ENCODE measurements at places on chromosomes 2 and 18.

DNA sequence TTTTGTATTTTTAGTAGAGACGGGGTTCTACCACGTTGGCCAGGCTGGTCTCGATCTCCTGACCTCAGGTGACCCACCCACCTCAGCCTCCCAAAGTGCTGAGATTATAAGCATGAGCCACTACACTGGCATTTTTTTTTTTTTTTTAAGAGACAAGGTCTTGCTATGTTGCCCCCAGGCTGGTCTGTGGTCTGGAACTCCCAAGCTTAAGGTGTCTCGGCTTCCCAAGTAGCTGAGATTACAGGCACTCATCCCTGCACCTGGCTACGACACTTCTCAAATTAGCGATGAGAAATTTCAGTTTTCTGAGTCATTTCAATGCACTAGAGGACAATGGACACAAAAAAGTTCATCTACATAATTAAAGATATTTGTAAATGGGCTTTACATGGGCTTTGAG, 36.6 kb upstream of the TCF7L1 start:
- no peak for DNase-seq

DNA sequence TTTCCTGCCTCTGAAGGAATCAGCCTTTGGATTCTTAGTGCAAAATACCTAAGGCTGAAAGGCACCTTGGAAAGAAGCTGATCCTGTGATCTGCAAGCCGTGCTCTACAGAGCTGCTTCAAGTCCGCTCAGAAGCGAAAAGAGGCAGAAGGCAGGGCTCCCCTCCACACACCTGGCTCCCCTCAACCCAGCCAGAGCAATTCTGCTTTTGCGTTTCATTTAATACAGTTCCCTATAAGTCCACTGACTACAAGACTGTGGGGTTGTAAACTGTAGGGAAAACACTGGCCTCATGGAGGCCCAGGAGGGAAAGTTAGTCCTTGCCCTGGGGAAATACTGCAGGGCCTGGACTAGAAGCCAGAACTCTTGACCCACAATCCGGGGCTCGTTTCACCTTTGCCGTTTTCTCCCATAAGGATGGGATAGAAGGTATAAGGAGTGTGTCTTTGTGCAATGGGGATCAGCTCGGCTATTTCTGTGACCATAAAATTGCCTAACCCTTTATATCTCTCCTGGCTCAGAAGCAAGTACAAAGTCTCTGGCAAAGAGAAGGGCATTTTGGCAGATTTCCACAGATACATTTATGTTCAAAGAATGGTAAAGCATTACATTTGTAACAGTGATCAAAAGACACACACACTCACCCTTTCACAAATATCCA, 95.8 kb upstream of the TEX51 start:
- no peak for DNase-seq

DNA sequence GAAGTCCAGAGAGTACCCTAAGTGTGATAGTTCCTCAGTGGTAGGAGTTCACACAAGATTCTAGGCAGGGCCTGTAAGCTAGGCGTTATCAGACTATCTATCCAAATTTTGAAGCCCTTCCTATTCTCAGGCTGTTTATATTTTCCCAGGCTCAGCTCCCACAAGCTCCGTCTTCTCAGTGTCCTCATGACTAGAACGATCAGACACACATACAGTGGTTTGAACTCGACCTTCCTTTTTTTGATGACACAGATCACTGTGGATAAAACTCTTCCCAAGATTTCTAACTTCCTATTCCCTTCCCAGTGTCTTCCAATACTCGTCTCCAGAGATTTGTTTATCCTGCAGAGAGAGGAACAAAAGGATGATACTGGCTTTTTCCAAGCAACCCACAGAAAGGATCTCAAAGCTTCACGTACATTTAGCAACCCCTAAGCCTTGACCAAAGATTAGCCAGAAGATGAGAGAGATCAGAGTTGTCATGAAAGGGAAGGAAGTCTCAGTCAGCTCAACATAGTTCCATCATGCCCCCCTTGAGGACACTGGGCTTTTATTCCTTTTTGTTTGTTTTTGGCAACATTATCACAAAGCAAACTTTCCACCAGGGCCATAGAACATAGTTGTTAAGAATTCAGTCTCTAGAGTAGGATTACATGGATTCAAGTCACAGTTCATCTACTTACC, 42.3 kb upstream of the DOK6 start:
- no peak for DNase-seq

DNA sequence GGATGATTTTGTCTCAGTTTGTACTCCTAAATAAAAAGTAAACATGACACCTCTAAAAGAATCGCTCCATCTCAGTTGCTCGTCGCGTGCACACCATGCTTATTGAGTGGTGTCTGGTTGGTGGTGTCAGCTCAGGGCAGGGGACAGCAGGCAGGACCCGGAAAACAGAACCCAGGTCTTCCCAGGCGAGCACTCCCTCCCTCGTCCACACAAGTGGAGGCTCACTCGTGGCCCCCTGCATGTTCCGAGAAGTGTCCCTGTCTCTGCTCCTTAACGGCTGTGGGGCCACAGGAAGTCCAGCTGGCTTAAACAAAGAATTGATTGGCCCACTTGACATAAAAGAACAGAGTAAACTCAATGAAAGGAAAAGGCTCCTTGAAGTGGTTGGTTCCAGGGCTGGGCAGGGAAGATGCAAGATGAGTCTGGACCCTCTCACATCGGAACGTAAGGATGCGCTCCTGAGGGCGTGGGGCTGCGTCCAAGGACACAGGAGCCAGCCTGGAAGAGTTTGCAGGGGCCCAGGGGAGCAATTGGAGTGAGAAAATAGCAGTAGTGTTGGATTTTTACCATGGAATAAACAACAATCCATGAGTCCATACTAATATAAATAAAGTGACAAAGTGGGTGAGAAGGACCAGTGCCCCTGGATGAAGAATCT, 13.1 kb upstream of the CNDP1 start:
- no peak for DNase-seq

DNA sequence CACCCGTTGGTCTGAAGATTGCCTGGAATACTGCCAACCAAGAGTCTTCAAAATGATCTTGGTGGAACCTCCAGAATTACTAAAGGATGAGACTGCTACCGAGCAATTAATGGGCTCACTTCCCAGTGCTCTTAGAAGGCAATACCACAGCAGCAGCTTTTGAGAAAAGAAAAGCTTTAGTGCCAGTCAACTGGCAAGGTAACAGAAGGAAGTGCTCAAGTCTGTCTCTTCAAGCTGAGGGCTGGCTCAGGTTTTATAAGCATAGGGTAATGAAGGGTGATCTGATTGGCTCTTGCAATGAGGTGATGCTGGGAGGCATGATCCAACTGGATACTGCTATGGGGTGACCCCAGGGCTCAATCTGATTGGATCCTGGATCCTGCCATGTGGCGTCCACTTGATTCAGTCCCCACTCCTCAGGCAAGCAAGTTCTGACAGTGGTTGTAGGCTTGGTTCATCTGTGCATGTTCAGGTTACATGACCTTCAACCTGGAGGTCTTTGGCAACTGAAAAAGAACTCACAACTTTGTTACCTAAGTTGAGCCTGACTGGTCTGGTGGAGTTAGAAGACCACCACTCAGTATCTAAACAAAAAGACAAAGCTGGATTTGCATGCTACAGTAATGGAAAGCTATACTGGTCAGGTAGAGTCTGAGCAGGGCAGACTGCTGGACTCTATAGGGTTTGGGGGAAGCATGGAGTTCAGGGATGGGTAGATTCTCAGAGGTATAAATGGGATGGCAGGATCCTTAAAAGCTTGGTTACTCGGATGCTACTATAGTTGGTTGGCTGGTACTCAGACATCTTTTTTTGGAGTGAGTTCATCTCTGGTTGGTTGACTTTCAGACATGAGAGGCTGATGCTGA, 14.0 kb upstream of the RIF1 start:
- DNase-seq, result no peak

GRCh38 chr2:180495606-180496005, 484.8 kb upstream of the UBE2E3 start:
- no peak for DNase-seq

- no peak for DNase-seq
Measured at GRCh38 chr18:61474918-61475317, 141.7 kb downstream of the CDH20 start.

DNA sequence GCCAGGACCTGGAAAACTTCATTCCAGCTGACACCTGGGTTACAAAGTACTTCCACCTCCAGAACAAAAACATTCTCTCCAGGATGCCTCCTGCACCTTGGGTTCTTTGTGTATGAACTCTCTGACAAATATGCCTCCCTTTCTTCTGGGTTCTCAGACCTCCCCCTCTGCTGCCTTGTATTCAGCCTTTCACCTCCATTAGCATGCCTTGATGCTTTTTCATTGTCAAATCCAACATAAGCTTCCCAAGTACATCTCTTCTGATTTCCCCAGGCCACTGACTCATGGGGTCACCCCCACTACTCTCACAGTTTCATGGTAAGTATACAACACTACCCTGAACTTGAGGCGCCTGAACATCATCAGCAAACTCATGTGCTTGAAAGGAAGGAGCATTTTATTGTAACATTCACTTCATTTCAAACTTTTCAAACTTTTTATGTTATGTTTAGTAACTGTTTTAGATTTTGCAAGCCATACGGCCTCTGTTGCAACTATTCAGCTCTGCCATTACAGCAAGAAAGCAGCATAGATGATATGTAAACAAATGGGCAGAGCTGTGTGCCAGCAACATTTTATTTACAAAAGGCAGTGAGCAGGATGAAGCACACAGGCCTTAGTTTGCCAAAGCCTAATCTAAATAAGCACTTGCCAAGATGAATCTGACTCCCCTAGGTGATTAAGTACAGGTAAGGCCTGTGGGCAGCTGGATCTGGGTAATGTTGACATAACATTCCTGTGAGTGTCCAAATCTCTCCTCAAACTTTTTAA, 32.5 kb upstream of the MRPS9 start:
- DNase-seq, result no peak

- no peak for DNase-seq
Measured at GRCh38 chr18:56127322-56128099, 510.9 kb downstream of the TXNL1 start.

GRCh38 chr2:10338270-10339188, 35.8 kb downstream of the HPCAL1 start:
- DNase-seq, result no peak

DNA sequence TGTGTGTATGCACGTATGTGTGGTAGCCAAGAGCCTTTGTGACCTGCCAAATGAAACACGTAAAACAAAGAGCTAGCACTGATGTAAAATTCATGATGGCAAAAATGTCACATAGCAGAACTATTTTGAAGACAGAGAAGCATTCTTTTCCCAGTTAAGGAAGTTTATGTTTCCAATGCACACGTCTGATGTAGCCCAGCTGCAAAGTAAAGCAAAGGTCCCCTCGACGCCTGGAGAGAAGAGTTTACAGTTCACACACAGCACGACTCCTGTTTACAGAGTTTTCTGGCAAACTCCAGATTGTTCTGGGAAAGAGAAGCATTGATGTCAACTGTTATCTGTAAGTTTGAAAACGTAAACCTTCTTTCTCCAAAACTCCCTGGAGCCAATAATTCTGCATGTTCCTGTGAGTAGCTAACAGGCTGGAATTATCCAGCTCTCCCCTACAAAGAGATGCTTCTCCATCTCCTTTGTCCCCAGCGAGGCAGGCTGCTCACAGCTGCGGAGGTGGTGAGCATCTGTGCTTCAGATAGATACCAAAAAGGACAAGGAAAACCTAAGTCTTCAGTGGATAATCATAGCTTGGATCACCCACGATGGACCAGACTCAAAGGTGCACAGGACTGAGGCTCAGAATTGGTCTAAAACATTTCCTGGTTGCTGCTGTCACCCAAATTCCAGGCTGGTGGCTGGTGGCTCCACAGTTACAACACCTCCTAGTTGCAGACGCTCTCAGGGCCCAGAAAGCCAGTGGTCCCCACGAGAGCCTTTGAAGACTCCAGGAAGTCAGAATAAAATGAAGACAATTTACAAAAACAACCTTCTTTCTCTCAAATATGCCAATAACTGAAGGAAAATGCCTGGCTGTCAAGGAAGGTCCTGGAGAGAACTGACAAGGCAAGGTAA, 87.4 kb downstream of the COL6A3 start:
- no peak for DNase-seq

- no peak for DNase-seq
Measured at GRCh38 chr2:237695201-237695780, 67.9 kb downstream of the LRRFIP1 start.

- no peak for DNase-seq
Measured at GRCh38 chr18:79611040-79611681, 68.4 kb upstream of the CTDP1 start.

DNA sequence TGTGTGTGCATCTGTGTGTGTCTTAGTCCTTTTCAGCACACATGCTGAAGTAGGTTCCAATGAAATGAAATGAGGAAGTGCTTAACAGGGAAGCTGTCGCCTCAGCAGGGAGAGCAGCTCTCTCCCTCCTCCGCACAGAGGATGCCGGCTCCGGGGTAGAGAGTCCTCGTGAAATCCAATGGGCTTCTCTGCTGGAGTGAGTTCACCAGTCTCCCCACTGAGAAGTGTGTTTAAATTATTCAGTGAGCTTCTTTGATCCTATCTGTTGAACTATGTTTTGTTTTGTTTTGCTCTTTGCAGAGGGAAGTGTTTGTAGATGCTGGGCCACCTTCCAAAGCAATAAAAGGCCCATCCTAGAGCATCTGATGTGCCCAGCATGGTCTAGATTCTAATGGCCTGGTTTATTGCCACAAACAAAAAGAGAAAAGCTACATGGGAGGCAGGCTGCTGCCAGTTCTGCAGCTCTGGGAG, 6.7 kb downstream of the PPP1R7 start:
- DNase-seq, result peak; percentile 93

DNA sequence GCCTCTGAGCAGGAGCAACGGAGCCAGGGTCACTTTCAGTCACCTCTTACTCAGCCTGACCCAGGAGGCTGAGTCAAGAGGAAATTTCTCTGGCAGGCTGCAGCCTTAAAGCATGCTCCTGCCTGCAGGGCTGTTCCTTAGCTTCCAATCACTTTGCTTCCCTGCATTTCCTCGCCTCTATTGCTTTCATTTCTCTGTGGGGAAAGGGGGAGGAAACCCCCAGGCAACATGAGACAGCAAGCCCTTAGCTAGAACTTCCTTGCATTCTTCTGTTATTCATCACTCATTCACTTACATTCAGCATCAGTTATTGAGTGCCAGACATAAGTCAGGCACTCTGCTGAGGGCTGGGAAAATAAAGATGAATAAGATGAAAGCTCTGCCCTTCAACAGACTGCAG, 13.0 kb downstream of the XDH start:
- DNase-seq, result no peak

DNA sequence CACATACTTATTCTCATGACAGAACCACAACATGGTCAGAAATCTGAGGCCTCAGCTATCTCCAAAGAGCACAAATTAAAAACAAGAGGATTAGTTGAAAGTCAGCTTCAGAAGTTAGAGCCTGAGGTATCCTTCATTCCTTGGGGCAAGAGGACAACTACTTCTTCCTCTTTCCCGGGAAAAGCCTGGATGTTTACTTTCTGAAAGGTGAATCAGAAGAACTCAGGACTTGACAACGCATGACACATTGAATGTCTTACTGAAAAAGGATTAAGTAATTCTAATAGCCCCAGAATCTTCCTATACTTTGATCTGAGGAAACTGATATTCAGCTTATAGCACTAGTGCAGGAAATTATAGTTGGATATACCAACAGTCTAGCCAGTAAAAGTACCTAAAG, 573.2 kb downstream of the METTL4 start:
- DNase-seq, result no peak

GRCh38 chr2:15764683-15765011, 173.0 kb downstream of the DDX1 start:
- no peak for DNase-seq

Data from posterior cingulate gyrus (tissue), 11 donors.